Muscle of leg (tissue), 16 donors: ENCODE measurements at places on chromosomes 1 and 21.
A peak's percentile ranks its signal among the peaks of the same experiment; 100 is the strongest.

- peak; percentile 88 for DNase-seq
These were observed 19.6 kb upstream of the SPAG17 start for GRCh38 chr1:118204648-118205047.

- no peak for DNase-seq
These were observed 272.3 kb upstream of the ST6GALNAC5 start for GRCh38 chr1:76595024-76595423.

DNA sequence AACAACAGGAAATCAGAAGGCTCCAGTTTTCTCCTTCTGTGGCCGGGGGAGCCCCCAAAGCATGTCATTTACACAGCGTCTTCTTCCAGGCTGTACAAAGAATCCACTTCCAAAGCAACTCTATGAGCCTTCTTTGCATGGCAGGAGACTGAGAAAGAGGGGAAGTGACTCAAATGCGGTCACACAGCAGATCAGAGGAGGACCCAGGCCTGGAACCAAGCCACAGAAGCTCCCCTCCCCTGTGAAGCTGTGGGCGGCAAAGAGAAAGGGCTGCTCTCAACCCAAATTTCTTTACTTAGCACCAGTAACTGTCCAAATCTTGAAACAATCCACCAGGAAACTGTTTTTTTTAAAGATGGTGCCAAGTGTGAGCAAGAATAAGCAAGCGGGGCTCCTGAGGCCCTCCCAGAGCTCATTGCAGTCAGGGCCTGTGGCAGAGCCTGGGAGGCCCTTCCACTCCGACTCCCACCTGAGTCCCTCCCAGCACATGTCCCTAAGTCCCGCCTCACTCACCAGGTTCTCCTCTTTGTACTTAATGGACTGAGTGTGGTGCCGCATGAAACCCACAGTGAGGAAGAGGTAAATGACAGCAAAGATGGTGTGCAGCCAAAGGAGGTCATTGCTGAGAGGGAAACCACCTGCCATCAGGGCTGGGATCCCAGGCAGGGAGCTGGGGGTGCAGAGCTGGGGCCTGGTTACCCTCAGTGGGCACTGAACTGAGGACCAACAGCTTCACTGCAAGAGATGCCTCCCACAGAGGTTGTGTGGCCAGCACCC lies 15.9 kb downstream of the TMEM63A start:
- no peak for DNase-seq

- peak; percentile 30 for DNase-seq
These were observed 1.2 kb upstream of the KRTAP23-1 start for GRCh38 chr21:30349572-30349971.

- DNase-seq: no peak
These were observed 129.9 kb downstream of the RERE start for GRCh38 chr1:8687538-8687937.

GRCh38 chr1:224615861-224616755 lies at the start of gene CNIH3:
Gene CNIH3, plus strand, starts transcription at chr1:224616317. Its CDS starts 858 bp downstream, at chr1:224617175.
- peak; percentile 56 for DNase-seq

DNA sequence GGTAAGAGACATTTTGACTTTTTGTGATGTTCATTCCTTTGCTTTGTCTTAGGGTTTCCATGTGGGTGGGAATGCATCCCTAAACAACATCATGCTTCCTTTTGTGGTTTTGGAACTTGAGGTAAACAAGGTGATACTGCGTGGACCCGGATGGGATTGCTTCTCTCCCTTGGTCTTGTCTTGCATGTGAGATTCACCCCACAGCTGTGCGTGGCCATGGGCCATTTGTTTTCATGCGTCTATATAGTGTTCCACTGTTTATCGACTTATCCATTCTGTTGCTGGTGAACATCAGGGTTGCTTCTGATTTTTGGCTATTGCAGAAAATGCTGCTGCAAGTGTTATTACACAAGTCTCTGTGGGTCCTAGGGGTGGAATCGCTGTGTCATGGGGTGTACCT lies 21.1 kb downstream of the CRYAA start:
- DNase-seq: no peak

DNA sequence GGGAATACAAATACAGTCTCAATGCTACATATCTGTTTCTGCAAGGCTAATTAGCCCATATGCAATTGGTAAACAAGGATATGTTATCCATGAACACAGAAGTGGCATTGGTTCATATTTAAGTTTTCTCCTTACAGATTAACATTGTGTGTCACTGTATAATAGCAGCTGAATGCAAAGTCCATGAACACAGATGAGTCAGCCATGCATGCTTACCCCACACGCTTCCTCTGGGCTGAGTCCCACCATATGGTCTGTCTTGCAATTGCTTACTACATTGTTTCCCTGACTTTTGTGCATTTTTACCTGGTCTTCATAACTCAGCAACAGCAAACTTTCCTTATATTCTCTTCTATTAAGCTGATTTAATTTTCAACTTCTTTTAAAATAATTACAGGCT lies 41.5 kb upstream of the TSNAX start:
- DNase-seq: no peak

- no peak for DNase-seq
These were observed 806.1 kb downstream of the LTN1 start for GRCh38 chr21:28186604-28187003.

DNA sequence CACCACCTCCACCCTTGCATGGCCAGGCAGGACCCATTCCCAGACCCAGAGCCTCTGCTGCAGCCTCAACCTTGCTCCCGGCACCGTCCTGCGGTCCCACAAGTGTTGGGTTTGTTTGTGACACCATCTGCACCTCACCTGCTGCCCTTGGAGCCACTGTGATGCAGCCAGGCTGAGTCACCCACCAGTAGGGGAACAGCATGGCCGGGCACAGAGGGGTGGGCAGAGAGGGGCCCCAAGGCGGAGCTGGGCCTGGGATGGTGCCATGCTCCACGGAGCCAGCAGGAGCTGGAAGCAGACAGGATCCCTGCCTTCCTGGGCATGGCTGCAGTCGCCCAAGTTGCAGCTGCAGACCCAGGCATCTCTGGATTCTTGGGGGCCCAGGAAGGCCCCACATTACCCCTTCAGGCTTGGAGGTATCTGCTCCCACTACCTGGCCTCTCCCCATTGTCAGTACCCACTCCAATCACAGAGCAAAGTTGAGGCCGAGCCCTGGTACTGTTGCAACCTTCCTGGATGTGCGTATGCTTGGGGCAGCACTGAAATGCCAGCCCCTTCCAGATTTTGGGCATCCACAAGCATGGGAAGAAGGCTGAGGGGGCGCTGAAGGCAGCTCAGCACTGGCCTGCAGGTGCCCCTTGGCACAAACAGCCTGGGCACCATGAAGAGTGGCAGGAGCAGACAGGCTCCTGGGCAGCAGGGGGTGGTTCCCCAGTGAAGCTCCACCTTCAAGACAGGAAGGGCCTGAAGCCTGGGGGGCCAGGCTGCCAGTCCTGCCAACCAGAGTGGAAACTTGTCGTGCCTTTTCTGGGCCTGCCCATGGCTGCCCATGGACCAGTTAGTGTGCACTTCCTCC lies 172.8 kb downstream of the MATN1 start:
- no peak for DNase-seq

DNA sequence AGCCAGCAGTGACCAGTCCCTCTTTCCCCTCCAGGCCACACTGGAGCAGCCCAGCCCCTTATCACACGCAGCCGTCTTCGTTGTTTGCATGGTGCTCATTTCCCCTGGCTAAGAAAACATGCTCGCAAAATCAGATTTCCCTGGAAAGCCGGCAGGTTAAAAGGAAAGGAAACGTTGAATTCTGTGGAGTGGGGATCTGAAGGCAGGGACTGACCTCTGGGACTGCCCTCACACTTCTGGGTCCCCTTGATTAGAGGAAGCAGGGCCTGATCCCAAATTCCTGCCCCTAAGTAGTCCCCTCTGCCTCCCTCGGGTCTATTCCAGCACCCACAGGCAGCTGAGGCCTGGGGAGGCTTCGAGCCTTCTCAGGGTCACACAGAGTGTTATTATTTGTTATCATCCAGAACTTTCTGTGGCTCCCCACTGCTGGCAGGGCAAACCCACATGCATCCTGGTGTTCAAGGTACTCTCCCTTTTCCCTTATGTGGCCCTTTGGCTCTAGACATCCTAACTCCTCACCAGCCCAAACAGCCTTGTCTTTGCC lies 125.2 kb upstream of the ZBTB40 start:
- DNase-seq: no peak

DNA sequence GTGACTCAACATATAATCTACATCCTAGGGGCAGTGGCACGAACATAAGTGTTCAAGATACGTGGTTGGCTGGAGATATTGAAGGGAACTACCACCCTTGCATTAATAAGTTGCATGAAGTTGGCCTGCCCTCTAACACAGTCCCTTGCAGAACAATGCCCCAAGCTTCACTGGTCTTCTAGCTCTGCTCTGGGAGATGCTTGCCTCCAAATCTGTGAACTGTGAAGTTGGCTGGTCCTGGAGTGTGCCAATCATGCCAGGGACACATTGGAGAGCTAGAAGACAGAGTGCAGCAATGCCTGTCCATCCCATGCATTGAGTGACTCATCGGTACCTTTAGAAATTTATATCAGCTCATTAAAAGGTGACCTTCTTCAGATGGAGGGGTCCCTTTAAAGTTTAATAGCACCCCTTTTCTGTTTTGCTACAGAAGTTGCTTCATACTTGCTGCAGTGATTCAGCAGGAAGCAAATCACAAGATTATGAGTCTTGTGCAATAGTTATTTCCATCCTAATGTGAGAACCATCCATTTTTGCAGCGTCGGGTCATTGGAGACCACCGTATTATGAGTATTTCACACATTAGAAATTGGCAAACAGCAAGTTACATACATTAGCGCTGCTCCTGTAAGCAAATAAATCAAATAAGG lies 55.2 kb upstream of the KAZN start:
- no peak for DNase-seq

- DNase-seq: no peak
These were observed 24.9 kb downstream of the FAM163A start for GRCh38 chr1:179767996-179768395.

DNA sequence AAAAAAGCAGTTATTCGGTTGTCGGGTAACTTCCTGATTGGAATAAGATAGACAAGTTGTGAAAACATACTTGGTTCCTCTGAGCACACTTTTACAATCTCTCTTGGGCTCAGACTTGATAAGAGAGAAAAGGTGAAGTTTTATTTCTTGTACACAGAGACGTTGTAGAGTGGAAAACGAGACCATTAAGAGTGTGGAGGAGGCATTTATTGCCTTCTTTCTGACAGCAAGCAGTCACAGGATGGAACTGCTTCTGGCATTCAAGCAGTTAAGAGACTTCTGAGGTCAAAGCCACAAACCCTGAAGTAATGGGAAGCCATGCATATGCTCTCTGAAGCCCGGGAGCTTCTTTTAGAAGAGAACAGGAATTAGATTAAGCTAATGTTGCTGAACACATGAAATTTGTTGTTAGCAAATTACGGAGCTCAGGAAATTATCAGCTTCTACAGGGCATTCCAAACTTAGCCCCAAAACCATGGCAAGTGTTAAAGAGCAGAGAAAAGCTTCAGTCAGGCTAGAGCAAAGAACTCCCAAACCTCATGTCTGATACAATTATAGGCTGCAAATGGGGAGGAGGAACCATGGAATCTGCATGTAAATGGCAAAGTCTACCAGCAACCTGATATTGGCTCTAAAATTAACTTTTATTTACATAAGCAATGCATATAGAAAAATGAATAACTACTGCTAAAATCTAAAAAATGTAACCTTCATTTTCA lies 26.0 kb downstream of the S1PR1 start:
- peak; percentile 44 for DNase-seq

- peak; percentile 96 for DNase-seq
These were observed at the start of gene ZNF644 for GRCh38 chr1:91021686-91022517. Gene ZNF644, minus strand, starts transcription at chr1:91022035. Its CDS starts 39,682 bp downstream, at chr1:90982353.

DNA sequence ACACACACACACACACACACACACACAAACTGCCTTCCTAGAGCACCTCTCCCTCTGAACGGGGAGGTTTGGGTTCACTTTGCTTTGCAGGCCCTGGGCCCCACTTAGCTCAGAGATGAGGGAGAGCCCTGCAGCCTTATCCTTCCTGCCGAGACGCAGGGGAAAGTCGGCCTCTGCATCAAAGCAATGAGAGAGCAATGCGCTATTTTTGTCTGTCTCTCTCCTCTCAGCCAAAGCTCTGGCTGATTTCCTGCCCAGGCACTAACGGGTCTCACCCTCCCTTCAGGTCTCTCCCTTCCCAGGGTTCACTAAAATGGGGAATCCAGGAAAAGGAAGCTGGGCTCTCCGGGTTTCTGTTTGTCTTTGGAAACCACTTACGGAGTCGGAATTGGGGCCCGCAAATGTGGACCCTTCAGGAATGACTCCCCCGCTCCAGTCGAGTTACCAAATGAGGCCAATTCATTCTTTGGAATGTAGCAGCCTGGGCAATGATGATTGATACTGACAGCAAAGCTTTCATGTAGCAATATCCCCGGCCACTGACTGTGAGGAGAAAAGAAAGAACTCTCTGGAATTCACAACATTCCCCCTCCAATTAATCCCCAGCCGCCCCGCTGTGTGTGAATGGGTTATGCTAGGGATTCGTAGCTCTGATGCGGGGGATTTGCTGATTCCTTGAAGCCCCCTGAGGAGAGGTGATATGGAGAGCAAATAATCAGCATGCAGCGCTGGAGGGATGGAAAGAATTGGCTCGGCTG lies 61.5 kb upstream of the WLS start:
- DNase-seq: peak; percentile 77

DNA sequence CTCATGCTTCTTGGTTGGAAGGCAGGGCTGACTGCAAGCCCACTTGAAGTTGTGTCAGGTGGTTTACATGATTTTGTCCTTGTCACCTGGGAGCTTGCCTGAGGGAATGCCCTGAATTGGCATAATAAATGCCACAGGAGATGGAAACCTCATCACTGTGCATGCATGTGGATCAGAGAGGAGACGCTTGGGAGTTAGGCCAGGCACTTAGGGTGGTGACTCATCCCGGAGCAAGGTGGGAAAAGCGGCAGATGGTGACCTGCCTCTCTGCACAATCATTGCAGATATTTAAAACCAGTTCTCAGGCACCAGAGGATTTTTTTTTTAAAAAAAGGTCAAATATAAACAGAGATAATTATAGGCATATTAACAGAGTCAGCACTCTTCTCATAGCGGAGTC lies 202.2 kb upstream of the KIAA0040 start:
- DNase-seq: no peak

GRCh38 chr1:119308130-119308700 lies 60.4 kb upstream of the HAO2 start:
- DNase-seq: peak; percentile 22

GRCh38 chr1:16441282-16441665 lies 750 bp downstream of the NECAP2 start:
- no peak for DNase-seq

DNA sequence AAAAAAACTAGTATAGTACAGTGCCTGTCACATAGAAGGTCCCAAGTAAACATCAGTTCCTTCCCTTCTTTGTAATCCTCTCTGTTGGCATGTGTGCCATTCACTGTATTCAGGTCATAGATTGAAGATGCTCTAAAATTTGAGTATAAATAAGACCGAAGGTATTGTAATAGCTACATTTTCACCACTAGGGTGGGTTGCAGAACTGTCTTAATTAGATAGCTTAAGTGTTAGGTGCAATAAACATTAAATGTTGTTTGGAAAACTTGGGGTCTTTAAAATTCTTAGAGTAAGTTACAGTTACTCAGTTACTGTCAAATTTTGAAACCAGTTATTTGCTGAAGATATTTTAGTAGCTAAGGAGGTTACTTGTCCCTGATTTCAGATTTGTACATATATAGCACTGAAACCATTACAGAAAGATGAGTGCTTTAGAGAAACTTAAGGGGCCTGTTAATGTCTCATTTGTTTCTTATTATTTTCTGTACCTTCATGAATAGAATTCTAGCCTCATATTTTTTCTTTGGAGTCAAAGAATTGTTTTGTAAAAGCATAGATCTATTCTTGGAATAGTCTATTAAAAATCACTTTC lies 24.3 kb downstream of the PER3 start:
- DNase-seq: peak; percentile 13
